ENCODE measurements at places on chromosomes 4 and X. TPM values are rescaled to one million over a fixed set of nuclear protein-coding genes. Genes with fewer than 3 reads are reported as not detected.

DNA sequence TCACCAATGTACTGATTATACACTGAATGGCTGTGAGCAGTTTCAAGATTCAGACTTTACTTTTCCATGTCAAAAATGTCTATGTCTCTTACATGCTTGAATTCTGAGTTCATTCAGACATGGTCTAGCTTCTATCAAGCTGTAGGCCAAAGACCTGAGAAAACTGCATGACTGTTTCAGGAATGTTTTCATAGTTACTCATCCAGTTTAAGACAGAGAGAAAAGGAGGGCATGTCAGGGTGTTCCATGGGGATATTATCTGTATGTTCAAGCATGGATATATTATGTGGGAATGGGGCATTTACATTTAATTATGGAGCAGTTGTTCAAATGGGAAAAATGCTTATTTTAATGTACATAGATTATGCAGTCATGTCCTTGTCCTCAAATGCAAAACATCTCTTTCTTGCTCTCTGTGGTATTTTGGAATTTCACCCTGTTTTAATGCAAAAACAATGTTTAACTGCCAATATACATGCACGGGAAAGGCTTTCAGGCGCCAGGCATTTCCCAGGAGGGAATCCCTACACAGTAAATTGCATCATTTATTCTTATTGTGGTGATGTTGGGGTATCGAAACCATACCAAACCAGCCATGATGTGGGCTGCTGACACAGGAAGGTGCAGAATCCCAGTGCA, 429.1 kb upstream of the INTU start:
- DNase-seq = no peak

GRCh38 chr4:153064571-153064970, 128.4 kb downstream of the FHDC1 start:
- no peak for DNase-seq

DNA sequence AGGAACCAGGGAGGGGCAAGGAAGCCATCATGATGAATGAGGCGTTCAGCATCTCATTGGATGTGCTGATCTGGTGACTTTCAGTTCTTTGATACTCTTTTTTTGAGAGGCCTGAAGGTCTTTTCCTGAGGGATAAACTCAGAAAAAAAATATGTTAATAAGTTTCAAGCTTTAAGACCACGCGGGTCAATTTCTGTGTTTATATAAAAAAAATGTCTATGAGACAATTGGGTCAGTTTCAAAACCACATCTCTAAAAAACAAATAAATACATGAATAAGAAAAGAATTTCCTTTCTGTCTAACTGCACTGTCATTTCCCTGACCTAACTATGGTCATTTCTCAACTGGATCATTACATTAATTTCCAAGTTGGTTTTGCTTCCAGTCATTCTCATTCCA, 62.6 kb downstream of the TRIML1 start:
- no peak for DNase-seq

DNA sequence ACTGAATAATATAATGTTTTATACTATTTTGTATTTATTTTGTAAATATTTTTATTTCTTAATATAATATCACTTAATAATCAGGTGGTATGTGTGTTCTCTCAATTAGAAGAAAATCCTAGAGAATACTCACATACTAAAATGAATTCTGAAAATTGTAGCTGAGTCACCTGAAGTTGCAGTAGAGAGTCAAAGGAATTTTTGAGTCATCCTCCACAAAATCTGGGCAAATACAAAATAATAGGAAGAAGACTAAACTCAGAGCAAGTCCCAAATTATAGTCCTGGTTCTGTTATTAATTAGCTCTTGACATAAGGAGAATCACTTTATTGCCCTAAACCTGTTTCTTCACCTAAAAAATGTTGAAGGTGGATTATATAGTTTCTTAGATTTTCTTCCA, 57.8 kb downstream of the SPATA4 start:
- no peak for DNase-seq

DNA sequence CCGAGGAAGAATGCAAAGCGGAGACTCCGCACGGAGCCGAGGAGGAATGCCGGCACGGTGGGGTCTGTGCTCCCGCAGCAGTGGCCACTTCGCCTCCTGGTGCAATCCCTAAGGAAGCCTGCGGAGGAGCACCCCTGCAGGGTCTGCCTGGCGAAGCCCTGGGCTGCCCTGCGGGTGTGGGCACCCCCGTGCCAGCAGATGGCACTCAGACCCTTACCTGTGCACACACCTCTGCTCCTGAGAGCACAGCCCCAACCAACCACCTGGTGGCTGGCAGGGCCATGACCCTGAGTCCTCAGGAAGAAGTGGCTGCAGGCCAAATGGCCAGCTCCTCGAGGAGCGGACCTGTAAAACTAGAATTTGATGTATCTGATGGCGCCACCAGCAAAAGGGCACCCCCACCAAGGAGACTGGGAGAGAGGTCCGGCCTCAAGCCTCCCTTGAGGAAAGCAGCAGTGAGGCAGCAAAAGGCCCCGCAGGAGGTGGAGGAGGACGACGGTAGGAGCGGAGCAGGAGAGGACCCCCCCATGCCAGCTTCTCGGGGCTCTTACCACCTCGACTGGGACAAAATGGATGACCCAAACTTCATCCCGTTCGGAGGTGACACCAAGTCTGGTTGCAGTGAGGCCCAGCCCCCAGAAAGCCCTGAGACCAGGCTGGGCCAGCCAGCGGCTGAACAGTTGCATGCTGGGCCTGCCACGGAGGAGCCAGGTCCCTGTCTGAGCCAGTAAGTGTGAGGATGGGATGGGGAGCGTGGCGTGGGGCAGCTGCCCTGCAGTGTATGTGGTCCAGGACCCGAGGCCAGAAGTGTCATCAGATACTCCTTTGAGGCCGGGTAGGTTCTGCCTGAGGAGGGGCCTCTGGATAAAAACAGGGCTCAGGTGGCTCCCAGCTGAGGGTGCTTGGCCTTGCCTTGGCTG, 7.0 kb downstream of the TACC3 start:
- DNase-seq = no peak

DNA sequence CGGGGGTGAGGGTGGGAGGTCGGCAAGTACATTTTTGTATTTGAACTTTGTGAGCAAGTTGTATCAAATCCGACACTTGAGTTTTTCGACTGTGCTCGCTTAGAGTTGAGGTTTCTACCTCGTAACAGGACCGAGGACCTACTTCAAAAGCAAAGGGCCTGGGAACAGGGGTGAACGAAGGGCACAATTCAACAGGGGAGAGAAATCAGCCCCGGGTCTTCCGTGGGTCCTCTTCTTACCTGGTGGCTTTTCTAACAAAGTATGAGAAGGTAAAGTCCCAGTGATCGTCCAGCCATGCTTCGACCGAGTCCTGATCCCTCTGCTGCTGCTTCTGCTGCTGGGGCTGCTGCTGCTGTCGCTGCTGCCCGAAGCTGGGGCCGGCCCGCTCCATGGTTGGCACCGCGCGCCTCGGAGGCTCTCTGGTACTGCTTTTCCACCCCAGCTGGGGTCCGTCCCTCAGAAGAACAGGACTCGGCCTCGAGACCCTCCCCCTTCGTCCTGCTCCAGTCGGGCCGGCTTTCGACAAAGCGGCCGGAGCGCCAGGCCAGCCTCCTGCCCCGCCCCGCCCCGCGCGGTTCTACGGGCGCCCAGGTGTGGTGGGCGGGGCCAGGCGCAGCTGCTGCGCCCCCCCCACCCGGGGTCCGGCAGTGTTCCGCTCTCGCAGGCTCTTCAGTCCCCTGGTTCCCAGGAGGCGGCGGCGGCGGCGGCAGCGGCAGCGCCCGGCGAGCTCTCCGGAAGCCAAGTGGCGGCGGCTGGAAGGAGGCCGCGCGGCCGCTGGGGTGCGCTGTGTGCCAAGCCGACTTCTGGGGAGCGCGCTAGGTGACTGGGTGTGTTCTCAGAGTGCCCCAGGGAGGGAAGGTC, at the start of gene PDE5A:
PDE5A (minus strand) TSS at position 524 of the 861 bp plus-strand sequence; CDS start at position 391, 133 bp downstream.
- peak; percentile 69 for DNase-seq

- DNase-seq = no peak
Observed at GRCh38 chrX:77347572-77347971, 99.6 kb upstream of the FGF16 start.

DNA sequence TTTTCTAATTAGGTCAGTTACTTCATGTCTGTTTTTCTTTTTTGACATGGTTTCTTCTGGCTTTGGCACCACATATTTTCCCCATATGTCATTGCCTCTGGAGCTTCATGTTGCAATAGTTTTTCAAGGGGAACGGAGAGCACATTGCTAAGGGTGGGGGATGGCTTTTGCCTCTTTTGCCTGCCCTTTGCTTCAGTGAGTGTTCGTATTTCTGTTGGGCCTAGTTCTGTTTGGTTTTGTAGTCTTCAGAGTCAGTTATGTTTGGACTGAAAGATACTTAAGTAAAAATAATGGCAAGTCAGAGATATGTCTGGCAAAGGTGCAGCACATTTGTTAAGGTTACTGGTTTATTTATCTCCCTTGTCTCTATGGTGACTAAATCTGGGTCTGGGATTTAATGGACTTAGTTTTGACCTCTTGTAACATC, 29.1 kb downstream of the FHL1 start:
- DNase-seq = no peak

DNA sequence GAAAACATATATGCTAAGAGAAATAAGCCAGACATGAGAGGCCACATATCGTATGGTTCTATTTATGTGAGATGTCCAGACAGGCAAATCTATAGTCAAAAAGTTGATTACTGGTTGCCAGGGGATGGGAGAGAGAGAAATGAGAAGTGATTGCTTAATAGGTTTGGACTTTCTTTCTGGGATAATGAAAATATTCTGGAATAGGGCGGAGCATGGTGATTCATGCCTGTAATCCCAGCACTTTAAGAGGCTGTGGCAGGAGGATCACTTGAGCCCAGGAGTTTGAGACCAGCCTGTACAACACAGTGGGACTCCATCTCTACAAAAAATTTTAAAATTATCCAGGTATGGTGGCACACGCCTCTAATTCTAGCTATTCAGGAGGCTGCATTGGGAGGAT, 22.4 kb downstream of the RBM47 start:
- DNase-seq = no peak

DNA sequence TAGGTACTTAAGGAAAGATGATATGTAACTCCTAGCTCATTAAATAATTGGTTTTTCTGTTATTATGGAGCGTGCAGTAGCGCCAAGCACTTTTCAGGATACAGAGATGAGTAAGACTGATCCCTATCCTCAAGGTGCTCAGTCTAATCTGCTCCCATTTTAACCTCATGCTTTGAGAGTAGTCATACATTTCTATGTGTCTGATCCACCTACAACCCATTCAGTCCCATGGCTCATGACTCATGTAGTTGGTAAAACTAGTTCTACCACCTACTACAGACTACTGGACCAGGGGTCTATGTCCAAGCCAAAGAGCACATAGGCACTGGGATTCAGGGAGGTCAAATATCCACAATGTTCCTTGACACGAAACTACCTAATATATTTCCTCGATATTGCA, 60.8 kb downstream of the TMEM154 start:
- DNase-seq = no peak

Gene MAGEA2
- not detected for total RNA-seq

Gene CLOCK
- total RNA-seq = 10.9 TPM

Gene FABP2
- not detected for total RNA-seq

Gene MAP9
- total RNA-seq = 9.8 TPM
